ENCODE measurements at places on chromosomes 1 and 21.

GRCh38 chr1:229273507-229274232 is 2.8 kb downstream of the RAB4A start:
- DNase-seq, result no peak

- no peak for DNase-seq
Measured at GRCh38 chr21:37429356-37429755, 62.8 kb downstream of the DYRK1A start.

GRCh38 chr1:203359010-203359571 is 8.2 kb upstream of the FMOD start:
- DNase-seq, result no peak

DNA sequence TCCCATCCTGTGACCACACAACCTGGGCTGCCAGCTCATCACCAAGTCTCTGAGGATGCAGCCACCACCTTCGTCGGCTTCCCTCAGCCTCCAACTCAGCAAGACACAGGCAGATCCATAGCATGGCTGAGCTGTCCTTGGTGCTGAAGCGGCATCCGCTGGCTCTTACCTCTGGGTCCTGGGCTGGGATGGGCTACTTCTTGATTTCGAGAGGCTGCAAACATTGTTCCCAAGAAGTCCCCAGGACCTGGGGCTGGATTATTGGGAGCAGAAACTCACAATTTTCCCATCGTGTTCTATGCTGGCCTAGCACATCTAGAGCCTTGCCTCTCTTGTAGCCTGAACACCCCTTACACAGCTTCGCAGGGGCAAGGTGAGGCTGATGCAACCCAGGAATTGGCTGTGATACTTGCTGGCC is 24.9 kb upstream of the C1QA start:
- no peak for DNase-seq

DNA sequence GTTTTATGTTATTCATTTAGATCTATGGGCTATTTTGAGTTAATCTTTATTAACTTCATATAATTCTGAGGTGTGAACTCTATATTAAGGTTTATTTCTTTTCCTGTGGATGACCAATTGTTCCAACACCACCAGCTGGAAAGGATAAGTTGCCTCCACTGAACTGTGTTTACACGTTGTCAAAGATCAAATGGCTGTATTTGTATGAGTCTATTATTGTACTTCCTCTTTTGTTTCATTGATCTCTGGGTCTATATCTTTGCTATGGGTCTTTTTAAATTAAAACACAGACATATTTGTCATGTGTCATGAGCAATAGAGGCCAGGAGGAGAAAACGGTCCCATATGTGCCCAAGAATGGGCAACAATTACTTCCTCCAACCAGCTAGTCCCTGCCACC is 5.2 kb upstream of the MAB21L3 start:
- DNase-seq, result no peak

DNA sequence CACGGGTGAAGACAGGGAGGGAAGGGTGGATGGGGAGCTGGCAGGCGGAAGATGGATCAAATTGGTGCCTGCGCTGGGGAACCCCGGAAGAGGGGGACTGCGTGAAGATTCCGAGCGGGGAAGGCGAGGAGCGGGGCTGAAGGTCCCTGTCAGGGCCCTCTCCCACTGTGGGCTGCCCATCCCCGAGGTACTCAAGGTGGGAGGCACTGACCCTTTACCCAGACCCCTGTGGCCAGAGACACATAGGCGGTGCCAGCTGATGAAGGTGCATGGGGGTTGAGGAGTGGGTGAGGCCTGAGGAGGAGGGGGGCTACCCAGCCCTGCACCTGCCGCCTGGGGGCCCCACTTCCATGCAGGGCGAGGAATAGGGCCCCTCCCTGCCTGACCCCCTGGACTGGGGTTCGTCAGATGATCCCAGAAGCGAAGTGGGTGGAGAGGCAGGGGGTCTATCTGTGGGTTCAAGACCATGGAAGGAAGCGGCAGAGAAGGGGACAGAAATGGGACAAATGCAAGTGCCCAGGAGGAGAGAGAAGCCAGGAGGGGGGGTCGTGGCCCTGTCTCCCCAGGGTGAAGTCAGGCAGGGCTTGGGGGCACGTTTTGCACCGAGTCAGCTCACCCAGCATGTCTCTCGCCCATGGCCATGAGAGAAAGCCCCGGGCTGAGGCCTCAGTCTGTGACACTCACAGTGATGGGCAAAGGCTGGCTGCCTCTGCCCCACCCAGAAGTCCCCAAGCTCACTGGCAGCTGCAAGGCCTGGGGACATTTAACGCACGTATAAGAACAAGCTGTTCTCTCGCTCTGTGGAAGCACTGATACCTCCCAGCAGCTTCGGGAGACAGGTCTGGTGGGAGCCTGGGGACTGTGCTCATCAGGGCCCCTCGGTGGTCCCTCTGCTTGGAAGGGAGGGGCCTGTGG is 7.0 kb upstream of the MMEL1 start:
- no peak for DNase-seq

- no peak for DNase-seq
Measured at GRCh38 chr1:84107955-84108354, 36.1 kb upstream of the PRKACB start.

GRCh38 chr1:248858891-248859889 is at the start of gene ZNF692:
TSS of gene ZNF692 (minus strand) at chr1:248859085. CDS start at chr1:248858309, 776 bp downstream.
- DNase-seq, result peak; percentile 91

- no peak for DNase-seq
Measured at GRCh38 chr1:76830373-76830772, 36.9 kb upstream of the ST6GALNAC5 start.

DNA sequence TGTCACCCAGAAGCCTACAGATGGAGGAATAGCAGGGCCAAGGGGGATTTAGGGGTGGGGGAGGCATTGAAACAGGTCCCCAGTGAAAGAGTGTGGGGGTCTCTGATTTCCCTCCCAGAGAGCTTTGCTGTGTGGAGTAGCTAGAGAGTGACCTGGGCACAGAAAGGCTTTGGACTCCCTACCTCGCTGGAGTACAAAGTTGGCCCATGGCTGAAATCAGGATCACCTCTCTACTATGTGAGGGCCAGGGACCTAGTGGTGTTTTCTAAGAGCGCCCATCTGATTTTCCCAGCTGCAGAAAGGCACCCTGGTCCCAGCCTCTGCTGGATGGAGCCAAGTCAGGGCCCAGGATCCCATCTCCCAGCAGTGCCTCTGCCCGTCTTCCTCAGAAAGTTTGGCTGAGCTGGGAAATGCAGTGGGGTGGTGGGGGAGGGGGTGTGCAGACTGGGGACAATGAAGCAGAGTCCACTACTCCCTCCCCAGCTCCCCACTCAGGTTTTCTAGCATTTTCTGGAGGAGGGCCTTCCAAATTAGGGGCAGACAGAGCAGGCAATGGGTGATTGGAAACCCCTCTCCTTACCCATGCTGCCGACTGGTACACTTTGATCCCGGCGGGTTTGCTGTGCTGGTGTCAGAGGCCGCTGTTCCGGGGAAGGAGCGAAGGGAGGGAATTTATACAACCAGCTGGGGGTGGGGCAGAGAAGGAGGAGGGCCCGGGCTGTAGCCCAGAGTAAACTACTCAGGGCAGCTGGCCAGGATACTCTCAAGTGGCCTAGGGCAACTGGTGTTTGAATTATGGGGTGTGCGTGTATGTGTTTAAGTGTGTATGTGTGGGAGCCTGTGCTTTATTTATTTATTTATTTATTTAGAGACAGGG is at the start of gene SELENBP1:
Gene SELENBP1 (minus strand): TSS at position 648 of the 877 bp plus-strand sequence. CDS start 64 bp downstream, at position 584.
- no peak for DNase-seq

- no peak for DNase-seq
Measured at GRCh38 chr1:45796946-45797345, 6.5 kb upstream of the MAST2 start.

- DNase-seq, result no peak
Measured at GRCh38 chr1:241225741-241226140, 131.3 kb downstream of the RGS7 start.

- DNase-seq, result no peak
Measured at GRCh38 chr1:225461533-225462428, 33.9 kb upstream of the LBR start.

GRCh38 chr1:7899741-7900140 is 40.9 kb downstream of the TNFRSF9 start:
- no peak for DNase-seq

GRCh38 chr21:34865400-34866241 is 183.5 kb downstream of the RUNX1 start:
- no peak for DNase-seq

- no peak for DNase-seq
Measured at GRCh38 chr21:28396421-28396820, 596.3 kb downstream of the LTN1 start.

GRCh38 chr1:3626025-3626424 is 1.2 kb downstream of the TPRG1L start:
- DNase-seq, result no peak

DNA sequence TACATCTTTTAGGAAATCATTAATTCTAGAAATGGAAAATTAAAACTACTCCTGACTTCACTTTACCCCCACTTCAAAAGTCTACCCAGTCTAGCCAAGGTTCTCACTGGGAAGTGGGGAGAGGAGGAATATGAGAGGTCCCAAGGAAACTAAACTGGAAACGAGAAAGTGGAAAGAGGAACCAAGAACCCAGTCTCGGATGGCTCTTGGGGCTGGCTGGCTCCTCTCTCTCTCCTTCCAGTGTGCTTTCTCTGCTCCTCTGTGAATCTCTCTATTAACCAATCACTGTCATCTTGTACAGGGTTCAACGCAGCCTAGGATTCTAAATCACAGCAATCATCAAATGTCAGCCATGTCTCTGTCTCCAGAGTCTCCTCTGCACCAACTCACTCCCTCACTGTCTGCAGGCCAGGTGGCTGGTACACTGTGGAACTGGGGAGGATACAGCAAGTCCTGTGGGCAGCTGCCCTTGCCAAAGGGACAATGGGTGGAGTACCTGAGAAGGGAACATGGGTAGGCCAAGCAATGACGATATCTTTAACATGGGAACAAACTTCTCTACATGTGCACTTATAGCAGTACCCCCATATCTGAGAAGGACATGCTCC is 33.7 kb downstream of the GNB1 start:
- DNase-seq, result no peak

DNA sequence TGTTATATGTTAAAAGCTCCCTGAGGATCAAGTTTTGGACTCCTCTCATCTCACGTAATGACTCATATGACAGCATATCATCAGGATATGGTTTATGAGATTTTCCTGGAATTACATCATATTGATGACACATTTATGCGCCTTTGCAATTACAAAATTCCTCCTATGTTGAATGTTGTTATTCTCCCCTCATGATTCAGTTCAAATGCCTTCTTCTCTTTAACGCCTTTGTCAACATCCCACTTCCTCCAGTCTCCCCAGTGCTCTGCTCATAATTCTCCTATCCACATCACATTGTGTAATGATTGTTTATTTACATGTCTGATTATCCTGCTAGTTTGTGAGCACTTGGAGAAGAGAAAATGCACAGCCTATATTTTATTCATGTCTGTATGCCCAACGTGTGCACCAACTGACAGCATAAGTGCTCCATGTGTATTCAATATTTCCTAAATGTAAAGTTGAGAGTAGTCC is 80.9 kb upstream of the BACH1 start:
- DNase-seq, result no peak
